ENCODE measurements at places on chromosomes 2 and 18.

- DNase-seq: no peak
- peaks cover 11% of the 10 kb centered on the region for H3K27me3 ChIP-seq
- H3K36me3 ChIP-seq: no peaks in the 10 kb centered on the region
- H3K4me1 ChIP-seq: peaks cover 10% of the 10 kb centered on the region
- no peak overlapping the region for H3K27ac ChIP-seq
These were observed 2.5 kb downstream of the ITGB6 start for GRCh38 chr2:160197587-160197986.

DNA sequence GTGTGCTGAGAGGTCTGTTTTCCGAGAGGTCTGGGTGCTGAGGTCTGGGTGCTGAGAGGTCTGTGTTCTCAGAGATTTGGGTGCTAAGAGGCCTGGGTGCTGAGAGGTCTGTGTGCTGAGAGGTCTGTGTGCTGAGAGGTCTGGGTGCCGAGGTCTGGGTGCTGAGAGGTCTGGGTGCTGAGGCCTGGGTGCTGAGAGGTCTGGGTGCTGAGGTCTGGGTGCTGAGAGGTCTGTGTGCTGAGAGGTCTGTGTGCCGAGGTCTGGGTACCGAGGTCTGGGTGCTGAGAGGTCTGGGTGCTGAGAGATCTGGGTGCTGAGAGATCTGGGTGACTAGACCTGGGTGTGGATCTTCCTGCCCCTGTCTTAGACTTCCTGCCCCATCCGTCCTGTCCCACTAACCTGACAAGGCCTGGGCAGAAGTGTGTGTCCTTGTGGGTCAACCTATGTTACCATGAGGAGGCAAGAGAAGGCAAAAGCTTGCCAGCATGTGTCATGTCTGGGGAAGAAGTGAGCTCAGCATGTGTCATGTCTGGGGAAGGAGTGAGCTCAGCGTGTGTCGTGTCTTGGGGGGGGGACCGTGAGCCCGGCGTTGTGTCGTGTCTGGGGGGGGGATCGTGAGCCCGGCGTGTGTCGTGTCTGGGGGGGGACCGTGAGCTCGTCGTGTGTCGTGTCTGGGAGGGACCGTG, 69.3 kb downstream of the KCNG2 start:
- no peak for DNase-seq
- no peak overlapping the region for H3K4me3 ChIP-seq
- H3K27me3 ChIP-seq: peaks cover 10% of the 10 kb centered on the region
- no peak overlapping the region for H3K27ac ChIP-seq

DNA sequence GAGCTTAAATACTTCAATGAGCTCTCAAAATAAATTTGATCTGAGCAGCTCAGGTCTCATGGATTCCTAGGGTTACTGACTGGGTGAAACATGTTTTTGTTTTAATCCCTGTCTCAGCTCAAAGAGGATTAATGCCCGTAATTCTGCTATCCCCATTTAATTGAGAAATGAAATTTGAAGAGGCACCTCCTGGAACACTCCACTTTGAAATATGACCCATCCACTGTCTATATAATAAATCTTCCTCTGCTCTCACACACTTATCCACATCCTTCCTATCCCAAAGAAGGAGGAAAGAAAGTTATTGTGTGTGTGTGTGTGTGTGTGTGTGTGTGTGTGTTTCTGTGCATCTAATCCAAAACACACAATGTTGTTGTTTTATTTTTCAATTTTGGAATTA, 2082.4 kb upstream of the PIK3C3 start:
- DNase-seq: no peak
- H3K36me3 ChIP-seq: no peaks in the 10 kb centered on the region
- no peaks in the 10 kb centered on the region for H3K27me3 ChIP-seq
- no peak overlapping the region for H3K27ac ChIP-seq

- H3K36me3 ChIP-seq: no peaks in the 10 kb centered on the region
- H3K4me3 ChIP-seq: no peak overlapping the region
- peak; percentile 11 for DNase-seq
- H3K27ac ChIP-seq: no peak overlapping the region
- H3K27me3 ChIP-seq: no peaks in the 10 kb centered on the region
These were observed 32.3 kb downstream of the CYP26B1 start for GRCh38 chr2:72115110-72116080.

DNA sequence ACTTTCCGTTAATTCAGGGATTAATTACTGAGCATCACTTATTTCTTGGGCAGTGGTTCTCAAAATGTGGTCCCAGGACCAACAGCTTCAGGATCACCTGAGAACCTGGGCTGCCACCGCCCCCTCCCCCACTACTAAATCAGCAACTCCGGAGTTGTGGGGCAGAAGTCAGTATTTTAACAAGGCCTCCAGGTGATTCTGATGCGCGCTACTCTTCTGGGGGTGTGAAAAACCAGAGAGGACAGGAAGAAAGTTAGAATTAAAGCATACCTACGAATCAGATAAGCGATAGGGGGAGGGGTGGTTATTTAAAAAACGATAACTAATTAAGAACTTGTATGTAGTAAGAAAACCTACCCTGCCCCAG, 319 bp downstream of the ZSCAN30 start:
- H3K4me1 ChIP-seq: peaks cover 48% of the 10 kb centered on the region
- peaks cover 49% of the 10 kb centered on the region for H3K36me3 ChIP-seq
- peak; percentile 50 for DNase-seq
- H3K27me3 ChIP-seq: peaks cover 5% of the 10 kb centered on the region

DNA sequence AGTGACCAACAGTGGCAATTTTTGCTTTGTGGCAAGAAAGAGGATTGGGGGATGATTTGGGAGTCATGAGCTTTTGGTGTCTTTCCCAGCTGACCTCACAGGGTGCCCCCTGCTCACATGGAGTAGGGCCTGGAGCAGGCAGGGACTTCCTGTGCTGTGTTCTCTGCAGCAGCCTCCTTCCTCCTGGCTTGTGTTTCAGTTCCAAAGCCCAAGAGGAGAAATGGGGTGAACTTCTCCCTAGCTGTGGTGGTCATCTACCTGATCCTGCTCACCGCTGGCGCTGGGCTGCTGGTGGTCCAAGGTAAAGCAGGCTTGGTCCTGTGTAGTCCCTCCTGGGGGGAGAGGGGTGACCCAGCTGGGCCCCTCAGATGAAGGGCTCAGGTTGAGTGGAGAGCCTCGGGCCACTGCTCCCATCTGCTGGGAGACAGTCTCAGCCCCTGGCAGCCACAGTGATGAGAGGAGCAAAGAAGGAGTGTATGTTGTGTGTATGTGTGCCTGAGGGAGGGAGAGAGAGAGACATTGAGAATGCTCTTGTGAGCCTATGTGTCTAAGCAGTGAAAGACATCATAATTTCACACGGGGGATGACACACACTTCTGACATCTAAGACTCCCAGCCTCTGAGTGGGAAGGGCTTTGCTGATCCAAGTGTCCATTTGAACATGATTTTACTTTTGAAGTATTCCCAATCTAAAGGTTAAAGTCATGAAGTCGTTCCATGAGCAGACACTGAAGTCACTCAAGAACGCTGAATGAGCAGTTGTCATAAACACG, 27.2 kb downstream of the MARCO start:
- no peaks in the 10 kb centered on the region for H3K4me1 ChIP-seq
- H3K27ac ChIP-seq: no peak overlapping the region
- H3K36me3 ChIP-seq: no peaks in the 10 kb centered on the region
- peaks cover 5% of the 10 kb centered on the region for H3K27me3 ChIP-seq
- no peak for DNase-seq
- H3K4me3 ChIP-seq: no peak overlapping the region

DNA sequence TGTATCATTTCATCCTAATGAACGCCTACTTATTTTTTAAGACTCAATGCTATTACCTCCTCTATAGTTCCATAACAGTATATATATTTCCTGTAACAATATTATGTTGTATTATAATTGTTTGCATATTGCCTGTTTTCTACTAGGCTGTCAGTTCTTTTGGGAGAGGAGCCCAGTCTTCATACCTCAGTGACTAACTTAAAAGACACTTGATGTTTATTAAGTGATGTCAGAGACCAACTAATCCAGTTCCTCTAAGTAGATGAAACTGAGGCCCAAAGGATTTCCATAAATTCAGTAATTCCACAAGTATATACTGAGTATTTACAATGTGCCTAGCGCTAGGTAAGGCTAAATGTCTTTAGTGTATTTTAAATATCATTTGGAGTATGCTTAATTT, 48.9 kb upstream of the AAK1 start:
- peaks cover 87% of the 10 kb centered on the region for H3K4me1 ChIP-seq
- H3K4me3 ChIP-seq: no peak overlapping the region
- H3K27me3 ChIP-seq: peaks cover 10% of the 10 kb centered on the region
- peaks cover 6% of the 10 kb centered on the region for H3K36me3 ChIP-seq

GRCh38 chr2:126795656-126796055, 103.0 kb upstream of the TEX51 start:
- no peaks in the 10 kb centered on the region for H3K36me3 ChIP-seq
- H3K27me3 ChIP-seq: peaks cover 34% of the 10 kb centered on the region
- no peaks in the 10 kb centered on the region for H3K4me1 ChIP-seq

GRCh38 chr2:8684878-8685696, 3.2 kb downstream of the ID2 start:
- H3K36me3 ChIP-seq: peaks cover 23% of the 10 kb centered on the region
- peak; percentile 61 for DNase-seq
- peaks cover 17% of the 10 kb centered on the region for H3K27me3 ChIP-seq
- H3K27ac ChIP-seq: peak overlapping the region; percentile 87
- peak overlapping the region; percentile 98 for H3K4me3 ChIP-seq
- peaks cover 37% of the 10 kb centered on the region for H3K4me1 ChIP-seq

- peaks cover 28% of the 10 kb centered on the region for H3K4me1 ChIP-seq
- no peak for DNase-seq
- H3K27me3 ChIP-seq: no peaks in the 10 kb centered on the region
- H3K36me3 ChIP-seq: peaks cover 41% of the 10 kb centered on the region
- no peak overlapping the region for H3K27ac ChIP-seq
- no peak overlapping the region for H3K4me3 ChIP-seq
These were observed 6.7 kb upstream of the CLK1 start for GRCh38 chr2:200871151-200871550.

DNA sequence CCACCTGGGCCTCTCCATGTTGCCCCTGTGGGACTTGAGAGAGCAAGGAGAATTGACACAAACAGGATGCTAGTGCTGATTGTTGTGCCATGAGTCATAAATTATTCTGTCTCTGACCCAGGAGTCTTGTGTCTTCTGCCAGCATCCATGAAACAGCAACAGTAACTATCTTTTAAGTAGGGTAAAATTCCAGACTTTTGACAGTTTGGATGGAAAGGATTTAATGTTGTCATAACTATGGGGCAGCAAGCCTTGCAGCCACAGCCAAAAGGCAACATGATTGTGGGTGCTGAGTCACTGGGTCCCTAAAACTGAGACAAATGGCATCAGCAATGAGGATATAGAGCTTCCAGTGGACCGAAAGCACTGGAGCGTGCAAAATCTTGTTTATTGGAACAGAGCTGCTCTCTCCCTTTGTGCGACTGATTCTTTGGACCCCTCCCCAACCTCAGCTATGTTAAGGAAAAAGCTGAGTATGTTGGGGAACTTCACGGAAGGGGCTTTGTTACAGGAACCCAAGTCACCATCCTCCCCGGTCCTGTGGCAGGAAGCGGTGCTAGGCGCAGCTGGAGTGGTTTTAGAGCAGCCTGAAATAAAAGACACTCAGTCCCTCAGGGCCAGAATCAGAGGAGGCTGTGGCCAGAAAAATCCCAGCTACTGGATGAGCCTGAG, 9.6 kb upstream of the ITPRIPL1 start:
- no peaks in the 10 kb centered on the region for H3K27me3 ChIP-seq
- peaks cover 22% of the 10 kb centered on the region for H3K36me3 ChIP-seq
- H3K27ac ChIP-seq: peak overlapping the region; percentile 93
- H3K4me3 ChIP-seq: peak overlapping the region; percentile 41
- H3K4me1 ChIP-seq: peaks cover 52% of the 10 kb centered on the region
- DNase-seq: peak; percentile 54

- no peak overlapping the region for H3K27ac ChIP-seq
- no peak for DNase-seq
- no peaks in the 10 kb centered on the region for H3K36me3 ChIP-seq
- H3K4me1 ChIP-seq: no peaks in the 10 kb centered on the region
- no peaks in the 10 kb centered on the region for H3K27me3 ChIP-seq
- H3K4me3 ChIP-seq: no peak overlapping the region
These were observed 173.4 kb downstream of the TMEM200C start for GRCh38 chr18:5721924-5722323.

DNA sequence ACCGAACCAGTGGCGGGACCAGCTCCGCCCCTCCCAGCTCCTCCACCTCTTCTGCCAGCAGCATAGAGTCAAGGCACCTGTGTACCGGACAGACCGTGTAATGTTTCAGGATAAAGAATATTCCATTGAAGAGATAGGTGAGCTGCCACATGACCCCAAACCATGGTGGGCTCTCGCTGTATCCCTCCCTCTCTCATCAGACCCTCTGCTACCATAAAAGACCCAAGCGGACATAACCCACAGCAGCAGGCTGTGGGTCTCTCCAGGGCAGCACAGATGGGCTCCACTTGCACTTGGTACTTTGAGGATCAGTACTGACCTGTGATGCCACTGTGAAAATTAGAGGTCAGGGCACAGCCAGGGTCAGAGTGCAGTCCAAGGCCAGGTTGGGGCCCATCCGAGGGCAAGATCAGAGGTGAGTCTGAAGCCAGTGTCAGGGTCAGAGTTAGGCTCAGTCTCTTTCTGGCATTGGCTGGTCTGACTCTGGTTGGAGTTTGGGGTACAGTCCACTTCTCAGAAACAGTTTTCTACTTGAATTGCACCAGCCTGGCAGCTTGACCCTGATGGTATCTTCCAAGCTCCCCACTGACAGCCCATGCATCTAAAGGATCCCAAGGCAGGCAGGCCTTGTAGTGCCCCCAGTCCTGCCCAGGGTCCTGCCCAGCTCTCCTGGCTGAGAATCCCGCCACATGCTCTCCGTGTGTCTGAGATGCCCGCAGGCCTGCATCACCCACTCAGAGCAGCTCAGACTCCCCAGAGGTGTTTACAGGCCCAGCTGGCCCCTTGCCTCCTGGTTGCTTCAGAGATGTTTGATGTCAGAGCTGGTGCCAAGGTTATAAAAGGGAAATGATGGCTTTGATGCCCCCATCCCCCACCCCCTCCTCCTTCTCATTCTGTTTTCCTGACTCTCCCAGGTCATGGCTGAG, 212.1 kb downstream of the DYSF start:
- H3K4me3 ChIP-seq: no peak overlapping the region
- no peaks in the 10 kb centered on the region for H3K4me1 ChIP-seq
- no peaks in the 10 kb centered on the region for H3K36me3 ChIP-seq
- H3K27ac ChIP-seq: no peak overlapping the region

- no peak for DNase-seq
- H3K36me3 ChIP-seq: no peaks in the 10 kb centered on the region
- H3K27ac ChIP-seq: no peak overlapping the region
- no peaks in the 10 kb centered on the region for H3K27me3 ChIP-seq
- no peak overlapping the region for H3K4me3 ChIP-seq
These were observed 119.0 kb upstream of the ARHGAP28 start for GRCh38 chr18:6610466-6610865.

DNA sequence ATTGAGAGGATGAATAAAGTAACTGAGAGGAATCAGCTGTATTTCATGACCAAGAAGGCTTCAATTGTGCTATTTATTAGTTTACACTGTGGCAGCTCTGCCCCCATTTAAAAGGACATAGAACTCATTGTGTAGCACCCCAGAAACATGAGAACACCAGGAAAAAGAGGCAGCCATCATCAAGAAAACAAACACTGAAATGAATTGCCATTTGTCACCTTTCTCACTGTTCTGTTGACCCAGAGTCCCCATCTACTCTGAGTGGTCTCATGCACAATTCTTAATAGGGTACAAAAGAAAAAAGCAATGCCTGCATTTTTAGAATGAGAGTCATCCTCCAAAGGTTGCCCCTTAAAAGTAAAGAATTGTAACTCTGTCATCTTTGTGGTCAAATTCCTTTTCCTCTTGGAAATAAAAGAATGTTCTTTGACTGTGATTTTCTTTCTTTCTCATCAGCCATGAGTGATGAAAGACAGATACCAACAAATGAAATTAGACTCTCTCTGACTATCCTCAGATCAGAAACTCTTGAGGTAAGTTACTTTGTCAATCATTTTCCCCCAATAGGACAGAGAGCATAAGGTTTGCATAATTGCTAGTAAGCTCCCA, 1941.9 kb upstream of the PIK3C3 start:
- H3K4me1 ChIP-seq: no peaks in the 10 kb centered on the region
- no peaks in the 10 kb centered on the region for H3K36me3 ChIP-seq
- no peaks in the 10 kb centered on the region for H3K27me3 ChIP-seq
- H3K27ac ChIP-seq: no peak overlapping the region

All from activated naive CD4-positive, alpha-beta T cell treated with anti-CD3 and anti-CD28 coated beads, Interleukin-2, amount 10 ng/mL, durations not matched to agents 7 days and 5 days (primary cell).